ENCODE measurements at places on chromosomes 6 and 20.

GRCh38 chr6:20706939-20707485, 172.8 kb downstream of the CDKAL1 start:
- DNase-seq: no peak

- DNase-seq: no peak
These were observed 129.5 kb downstream of the FOXC1 start for GRCh38 chr6:1739220-1739619.

- no peak for DNase-seq
These were observed 5.1 kb downstream of the FAM120B start for GRCh38 chr6:170311696-170312095.

DNA sequence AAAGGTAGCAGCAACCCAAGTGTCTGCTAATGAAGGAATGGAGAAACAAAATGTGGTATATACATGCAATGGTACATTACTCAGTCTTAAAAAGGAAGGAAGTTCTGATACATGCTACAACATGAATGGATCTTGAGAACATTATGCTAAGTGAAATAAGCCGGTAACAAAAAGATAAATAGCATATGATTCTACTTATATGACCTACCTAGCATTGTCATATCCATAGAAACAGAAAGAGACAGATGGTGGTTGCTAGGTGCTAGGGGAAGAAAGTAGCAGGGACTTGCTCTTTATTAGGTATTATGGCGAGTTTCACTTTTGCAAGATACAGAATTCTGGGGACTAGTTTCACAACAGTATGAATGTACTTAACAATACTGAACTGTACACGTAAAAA, 46.6 kb downstream of the UBR2 start:
- DNase-seq: no peak

GRCh38 chr20:47115694-47116093, 221.1 kb downstream of the EYA2 start:
- no peak for DNase-seq

DNA sequence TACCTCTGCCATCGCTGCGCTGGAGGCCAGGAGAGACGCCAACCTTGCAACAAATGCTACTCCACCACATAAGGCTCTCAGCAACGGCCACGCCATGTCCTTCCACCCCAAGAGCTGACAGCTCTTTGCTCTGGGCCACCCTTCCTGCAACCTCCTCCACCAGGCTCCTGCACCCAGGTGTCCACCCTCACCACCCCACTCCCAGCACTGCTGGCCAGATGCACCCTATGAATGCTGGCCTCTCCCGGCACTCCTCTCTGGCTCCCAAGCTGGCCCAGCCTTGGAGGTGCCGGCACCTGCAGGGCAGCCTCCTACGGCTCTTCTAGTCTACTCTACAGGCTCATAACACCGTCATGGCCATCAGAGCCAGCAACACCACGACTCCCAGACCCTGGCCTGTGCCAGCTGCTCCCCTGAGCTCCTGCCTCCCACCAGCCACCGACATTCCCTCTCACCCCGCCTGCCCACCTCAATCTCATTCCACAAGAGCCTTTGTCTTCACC, 11.2 kb downstream of the TAF4 start:
- DNase-seq: no peak

GRCh38 chr6:30282522-30282921, 44.2 kb upstream of the TRIM39 start:
- DNase-seq: no peak

GRCh38 chr6:63573899-63574553, 1.7 kb downstream of the LOC128125822 start:
- DNase-seq: no peak

GRCh38 chr6:110813338-110814101, 1.7 kb downstream of the CDK19 start:
- DNase-seq: no peak

- DNase-seq: no peak
These were observed 73.2 kb downstream of the QRSL1 start for GRCh38 chr6:106702451-106703110.

DNA sequence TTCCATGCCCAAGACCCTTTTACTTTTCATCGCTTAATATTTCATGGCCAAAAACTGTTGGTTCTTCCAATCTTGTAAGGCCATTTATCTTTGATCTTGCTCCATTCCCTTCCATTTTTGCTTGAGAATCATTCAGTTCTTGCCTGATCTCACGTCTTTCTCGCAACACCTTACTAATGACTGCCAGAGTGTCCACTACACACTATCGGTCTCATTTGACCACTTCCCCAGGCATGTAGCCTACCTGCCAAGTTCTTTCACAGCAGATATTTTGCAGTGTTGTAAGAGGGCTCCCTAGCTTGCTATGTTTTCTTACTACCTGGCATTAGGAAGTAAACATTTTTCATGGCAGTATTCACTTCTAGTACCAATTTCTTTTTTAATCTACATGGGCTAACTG, 248.0 kb downstream of the ESR1 start:
- DNase-seq: no peak

DNA sequence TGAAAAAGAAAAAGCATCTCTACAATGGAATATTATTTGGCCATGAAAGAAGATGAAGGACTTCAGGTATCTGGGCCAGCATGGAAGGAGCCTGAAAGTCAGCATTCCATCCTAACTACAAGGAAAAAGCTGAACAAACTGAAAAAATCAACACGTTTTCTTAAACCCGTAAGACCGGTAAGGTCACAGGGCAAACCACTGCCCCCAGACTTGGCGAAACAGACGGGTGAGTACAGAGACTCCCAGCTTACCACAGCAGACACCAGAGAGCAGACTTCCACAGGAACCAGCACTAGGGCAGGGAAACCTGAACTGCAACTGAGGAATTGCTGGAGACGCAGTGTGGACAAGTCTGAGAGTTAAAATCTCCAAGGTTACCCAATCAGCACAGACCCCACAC, 31.4 kb downstream of the BEND3 start:
- no peak for DNase-seq

GRCh38 chr6:73252703-73253102, 10.3 kb downstream of the KHDC1 start:
- DNase-seq: no peak

GRCh38 chr6:160285541-160286105, 27.0 kb upstream of the SLC22A2 start:
- DNase-seq: no peak

DNA sequence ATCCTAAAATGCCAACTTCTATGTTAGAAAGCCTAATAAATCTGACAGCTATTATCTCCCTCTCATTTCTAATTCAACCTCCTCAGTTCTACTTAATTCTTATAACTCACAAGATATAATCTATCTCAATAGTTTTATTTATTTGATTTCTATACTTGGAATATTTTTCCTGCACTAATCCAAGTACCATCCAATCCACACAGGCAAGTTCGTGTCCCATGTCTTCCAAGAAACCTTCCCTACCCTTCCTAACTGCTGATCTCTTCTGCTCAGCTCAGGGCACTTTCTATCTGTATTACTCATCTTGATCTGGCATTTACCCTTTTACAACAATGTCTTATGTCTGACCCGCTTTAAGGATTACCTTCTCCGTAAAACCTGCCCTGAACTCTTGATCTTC, 18.2 kb downstream of the NCOA5 start:
- DNase-seq: no peak

DNA sequence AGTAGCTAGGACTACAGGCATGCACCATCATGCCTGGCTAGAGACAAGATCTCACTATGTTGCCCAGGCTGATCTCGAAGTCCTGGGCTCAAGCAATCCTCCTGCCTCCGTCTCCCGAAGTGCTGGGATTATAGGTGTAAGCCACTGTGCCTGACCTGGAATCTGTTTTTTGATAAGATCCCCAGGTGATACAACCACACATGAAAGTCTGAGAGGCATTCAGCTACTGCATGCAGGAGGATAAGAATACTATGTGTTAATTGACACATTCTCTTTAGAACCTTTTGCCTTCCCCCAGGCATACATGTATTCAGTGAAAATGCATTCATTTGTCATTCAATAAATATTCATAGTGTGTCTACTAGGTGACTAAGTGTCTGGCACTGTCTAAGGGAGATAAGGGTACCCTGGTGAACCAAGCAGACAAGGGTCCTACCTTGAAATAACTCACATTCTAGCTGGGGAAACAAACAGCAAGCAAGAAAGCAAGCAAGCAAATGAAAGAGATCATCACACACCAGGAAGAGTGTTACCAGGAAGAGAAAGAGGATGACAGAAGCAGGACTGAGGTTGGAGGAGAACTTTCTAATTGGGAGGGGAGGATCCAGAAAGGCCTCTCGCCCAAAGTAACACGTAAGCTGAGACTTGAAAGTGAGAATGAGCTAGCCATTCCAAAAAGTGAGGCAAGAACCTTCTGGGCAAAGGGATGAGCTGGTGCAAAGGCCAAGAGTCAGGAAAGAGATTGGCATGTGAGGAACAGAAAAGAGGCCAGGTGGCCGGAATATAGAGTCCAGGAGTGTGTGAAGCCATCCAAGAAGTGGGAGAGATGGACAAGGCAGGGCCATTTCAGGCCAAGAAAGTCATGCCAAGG, 6.5 kb downstream of the GFOD1 start:
- no peak for DNase-seq

- no peak for DNase-seq
These were observed 39.6 kb downstream of the SCP2D1 start for GRCh38 chr20:18853216-18853615.

DNA sequence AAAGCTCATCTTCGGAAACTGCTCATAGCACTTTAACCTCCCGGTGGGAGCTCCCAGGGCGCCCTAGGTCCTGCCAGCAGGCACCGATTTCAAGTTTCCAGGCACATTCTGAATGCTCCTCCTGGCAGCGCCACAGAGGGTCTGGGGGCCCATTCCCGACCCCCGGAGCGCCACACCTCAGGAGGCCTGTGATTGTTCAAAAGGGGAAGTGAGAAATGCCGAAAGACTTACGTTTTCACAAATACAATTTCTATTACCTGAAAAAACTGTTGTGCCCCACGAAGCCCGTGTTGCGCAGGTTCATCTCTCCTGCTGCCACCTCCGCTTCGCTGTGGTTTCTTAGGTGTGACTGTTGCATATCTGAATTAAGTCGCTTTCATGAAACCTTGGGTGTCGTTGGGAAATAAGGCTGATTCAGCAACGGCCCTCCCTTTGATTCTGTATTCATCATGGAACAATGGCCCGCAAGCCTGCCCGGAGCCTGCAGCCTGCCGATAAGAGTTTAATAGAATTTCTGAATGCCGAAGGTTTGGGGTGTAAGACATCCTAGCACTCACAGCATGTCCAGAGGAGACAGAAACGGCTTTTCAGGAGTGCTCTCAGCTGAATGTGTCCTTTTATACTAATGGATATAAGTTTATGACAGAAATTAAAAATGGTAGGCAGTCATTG, 1.9 kb upstream of the MYT1 start:
- DNase-seq: no peak

DNA sequence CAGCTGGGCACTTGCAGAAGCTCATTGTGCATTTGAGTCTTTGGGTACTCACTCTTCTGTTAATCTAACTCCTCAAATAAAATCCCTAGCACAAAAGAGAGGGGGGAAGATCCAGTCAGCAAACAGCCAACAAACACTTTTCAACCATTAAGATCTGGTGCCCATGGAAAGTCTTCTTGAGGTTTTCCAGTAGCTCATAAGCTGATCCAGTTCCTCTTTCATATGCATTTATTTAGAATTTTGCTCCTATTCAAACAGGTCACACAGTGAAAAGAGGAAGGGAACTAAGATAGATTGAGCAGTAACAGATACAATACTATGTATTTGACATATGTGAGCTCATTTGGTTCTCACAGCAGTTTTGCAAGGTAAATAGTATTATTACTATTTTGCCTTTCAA, 38.6 kb downstream of the HLA-DPB1 start:
- DNase-seq: no peak

GRCh38 chr20:48858075-48858790, 30.4 kb upstream of the PREX1 start:
- DNase-seq: no peak

- DNase-seq: no peak
These were observed 2.0 kb upstream of the ZSCAN26 start for GRCh38 chr6:28264834-28265401.

GRCh38 chr6:149985481-149985937, 21.8 kb downstream of the ULBP1 start:
- DNase-seq: no peak

Data from AG09319 (cell line).